ENCODE measurements at places on chromosomes 2 and 18. TPM values are rescaled to one million over a fixed set of nuclear protein-coding genes. Genes with fewer than 3 reads are reported as not detected.
A peak's percentile ranks its signal among the peaks of the same experiment; 100 is the strongest.

- peak; percentile 7 for DNase-seq
These were observed 714 bp downstream of the ASXL3 start for GRCh38 chr18:33578518-33579348.

Gene VWC2L
- not detected for total RNA-seq

Gene PROM2
- total RNA-seq, result 0.23 TPM

GRCh38 chr18:36499938-36500337, 202.4 kb downstream of the FHOD3 start:
- DNase-seq, result no peak

GRCh38 chr2:118669654-118670053, 177.8 kb downstream of the EN1 start:
- no peak for DNase-seq

Gene SCYGR4
- not detected for total RNA-seq

DNA sequence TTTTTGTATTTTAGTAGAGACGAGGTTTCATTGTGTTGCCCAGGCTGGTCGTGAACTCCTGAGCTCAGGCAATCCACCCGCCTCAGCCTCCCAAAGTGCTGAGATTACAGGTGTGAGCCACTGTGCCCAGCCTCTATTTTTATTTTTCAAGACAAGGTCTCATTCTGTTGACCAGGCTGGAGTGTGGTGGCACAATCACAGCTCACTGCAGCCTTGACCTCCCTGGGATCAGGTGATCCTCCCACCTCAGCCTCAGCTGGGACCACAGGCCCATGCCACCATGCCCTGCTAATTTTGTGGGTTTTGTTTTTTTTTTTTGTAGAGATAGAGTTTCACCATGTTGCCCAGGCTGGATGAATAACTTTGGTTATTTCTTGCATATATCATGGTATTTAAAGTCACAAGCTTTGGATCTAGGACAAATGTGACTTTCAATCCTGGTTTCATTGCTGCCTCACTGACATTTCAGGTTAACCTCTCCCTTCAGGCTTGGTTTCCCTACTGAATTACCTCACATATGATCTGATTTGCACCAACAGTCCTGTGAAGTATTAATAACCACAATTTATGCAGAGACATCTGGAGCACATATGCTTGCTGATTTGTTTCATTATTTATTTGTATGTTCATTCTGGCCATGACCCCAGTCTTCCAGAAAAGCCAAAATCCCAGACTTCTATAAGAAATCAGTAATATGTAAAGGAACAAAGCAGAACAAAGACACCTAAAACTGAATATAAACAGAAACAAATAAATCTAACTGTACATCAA, 17.5 kb upstream of the RAB31 start:
- DNase-seq, result no peak

- no peak for DNase-seq
These were observed 315.8 kb upstream of the KLHL29 start for GRCh38 chr2:23069156-23069555.

- DNase-seq, result peak; percentile 11
These were observed 71.0 kb upstream of the CYP1B1 start for GRCh38 chr2:38146907-38147307.

Gene NEU4
- 0.89 TPM for total RNA-seq

Gene ATP8B1
- total RNA-seq, result not detected

Gene MATN3
- total RNA-seq, result not detected

GRCh38 chr2:120904830-120905234, 169.2 kb downstream of the GLI2 start:
- no peak for DNase-seq

GRCh38 chr18:32803568-32803967, 30.7 kb upstream of the KLHL14 start:
- DNase-seq, result no peak

Gene MRPL53
- 87.4 TPM for total RNA-seq

Gene POTEC
- not detected for total RNA-seq

GRCh38 chr2:113028112-113028511, 22.9 kb downstream of the IL36A start:
- no peak for DNase-seq

- no peak for DNase-seq
These were observed 166.9 kb downstream of the ETAA1 start for GRCh38 chr2:67564076-67564475.

DNA sequence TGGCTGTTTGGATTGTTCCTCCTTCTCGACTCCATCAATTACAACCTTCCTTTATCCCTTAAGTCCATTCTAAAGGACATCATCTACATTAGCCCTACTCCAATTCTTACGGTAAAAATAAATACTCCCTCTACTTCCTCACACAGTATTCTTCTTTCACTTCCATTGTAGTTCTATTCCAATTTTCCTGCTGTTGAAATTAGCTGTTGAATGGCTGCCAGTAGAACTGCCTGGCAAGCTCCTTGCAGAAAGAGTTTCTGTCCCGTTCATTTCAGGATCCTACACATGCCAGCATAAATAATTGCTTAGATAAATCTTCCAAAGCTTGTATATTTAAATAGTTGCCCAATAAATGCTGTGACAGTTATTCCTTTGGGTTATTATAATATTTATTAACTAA, 459.3 kb upstream of the TRIB2 start:
- DNase-seq, result no peak

Gene GREB1L
- not detected for total RNA-seq

Gene FIGN
- total RNA-seq, result not detected

DNA sequence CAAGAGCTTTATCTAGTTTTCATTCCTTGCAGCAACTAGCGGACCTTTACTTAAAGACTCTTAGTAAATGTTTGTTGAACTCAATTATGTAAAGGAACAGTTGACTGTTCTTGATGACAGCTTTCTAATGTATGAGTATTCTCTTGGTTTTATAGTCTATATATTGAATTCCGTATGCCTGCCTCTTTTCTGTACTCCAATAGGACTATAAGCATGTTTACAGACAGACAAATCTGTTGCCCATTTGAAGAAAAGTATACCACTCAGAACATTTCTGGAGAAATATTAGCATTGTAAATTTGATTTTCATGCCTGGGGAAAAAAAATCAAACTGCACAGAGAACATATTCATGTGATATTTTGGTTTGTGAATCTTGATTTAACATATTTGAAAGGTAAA, 109.5 kb downstream of the LRRTM1 start:
- DNase-seq, result no peak

DNA sequence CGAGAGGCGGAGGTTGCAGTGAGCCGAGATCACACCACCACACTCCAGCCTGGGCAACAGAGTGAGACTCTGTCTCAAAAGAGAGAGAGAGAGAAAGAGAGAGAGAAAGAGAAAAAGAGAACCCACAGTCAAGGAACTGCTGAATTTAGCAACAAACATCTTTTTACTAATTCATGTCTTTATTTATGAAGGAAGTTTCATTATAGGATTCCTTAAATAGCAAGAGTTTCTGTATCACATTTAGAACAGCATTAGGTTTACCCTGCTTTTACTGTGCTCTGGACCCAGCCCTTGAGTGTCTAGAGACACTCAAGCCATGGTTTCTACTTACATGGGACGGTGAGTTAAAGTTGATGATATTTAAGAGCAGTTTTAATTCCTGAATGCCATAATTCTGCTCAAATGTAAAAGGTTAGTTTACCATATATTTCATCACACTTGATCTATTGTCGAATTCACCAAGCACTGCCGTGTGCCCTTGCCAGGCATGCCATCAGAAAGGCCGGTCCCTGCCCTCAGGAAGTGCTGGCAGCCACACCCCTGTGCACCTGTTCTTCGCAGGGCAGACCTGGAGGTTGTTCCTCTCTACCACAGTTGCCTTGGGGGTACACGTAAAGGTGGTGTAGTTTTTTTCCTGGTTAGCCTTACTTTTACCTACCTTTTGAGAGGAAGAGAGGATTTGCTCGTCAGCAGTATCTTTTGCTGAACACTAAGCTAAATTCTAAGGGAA, 153.3 kb downstream of the LDLRAD4 start:
- DNase-seq, result no peak

- peak; percentile 60 for DNase-seq
These were observed 53.4 kb upstream of the SCN1A start for GRCh38 chr2:166180951-166181812.

Gene USP37
- 46.8 TPM for total RNA-seq

DNA sequence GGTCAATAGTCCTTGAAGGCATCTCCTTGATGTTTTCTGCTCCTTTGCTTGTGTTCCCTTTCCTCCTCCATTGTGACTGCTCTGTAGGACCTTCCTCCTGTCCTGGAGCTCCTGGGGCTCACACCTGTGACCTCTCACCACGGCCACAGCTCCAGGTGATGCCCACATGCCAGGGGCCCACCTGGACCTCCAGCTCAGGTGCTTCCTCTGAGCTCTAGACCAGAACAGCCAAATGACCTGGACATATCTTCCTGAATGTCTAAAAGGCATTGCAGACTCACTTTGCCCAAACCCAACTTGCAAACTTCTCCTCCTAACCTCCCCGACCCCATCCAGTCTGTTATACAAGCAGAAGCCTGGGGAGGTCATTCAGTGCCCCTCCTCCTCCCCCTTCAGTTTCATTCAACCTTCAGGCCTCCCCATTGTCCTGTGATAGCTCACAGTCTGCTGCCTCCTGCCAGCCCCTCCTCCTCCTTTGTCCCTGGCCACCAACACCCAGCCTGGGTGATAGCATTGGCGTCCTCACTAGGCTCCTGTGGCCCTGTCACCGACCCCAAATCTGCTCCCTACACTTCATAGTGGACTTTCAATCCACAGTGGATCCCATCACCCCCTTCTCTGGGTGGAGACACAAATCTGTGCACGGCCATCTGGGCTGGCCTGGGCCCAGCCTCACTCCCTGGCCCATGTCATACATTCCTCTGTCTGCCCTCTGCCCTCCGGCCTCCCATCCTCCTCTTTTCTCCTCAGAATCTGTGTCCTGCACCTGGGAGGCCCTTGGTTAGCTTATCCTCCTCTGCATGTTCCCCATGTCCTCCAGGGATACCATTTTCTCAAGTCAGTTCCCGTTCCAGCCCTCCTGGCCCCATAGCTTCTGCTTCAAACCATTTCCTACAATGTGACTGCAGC, 310.4 kb upstream of the HDAC4 start:
- DNase-seq, result no peak

DNA sequence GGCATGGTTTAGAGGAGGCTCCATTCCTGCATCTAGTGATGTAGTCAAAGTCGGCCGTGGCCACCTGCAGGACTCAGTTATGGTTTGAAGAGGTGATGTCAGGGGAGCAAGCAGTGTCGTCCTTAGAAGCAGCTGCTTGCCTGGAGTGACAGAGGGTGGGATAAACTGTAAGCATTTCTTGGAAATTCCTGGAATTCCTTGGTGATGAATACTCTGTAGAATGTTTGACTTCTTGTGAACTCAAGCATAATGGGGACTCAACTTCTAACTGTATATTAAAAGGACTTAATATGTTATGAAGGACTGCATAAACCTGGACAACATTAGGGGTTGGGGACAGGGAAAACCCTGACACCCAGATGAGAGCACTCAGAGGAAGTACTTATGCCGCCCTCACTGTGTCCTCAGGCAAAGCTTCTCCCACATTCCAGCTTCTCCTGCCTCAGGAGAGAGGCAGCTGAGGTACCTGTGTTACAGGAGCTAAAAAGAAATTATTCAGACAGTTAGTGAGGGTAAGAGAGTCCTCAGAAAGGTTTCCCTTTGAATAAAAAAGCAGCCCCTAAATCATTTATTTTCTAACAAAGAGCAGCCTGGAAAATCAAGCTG, 459.9 kb upstream of the CELF4 start:
- no peak for DNase-seq

DNA sequence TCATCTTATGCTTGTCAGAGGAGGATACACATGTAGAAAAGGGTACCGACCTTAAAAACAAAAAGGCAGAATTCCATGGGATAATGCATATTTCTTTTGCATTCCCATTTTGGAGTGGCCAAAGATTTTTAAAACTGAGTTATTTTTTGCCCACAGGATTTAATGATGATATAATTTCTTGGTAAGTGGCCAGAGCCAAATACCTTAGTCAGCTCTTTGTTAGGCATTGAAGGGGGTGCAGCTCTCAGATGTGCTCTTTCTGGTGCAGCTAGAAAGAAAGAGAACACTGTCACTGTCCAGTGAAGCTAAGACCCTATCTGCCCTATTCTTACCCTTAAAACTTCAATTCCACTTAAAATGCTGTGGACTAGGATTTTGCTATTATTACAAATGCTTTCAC, 10.8 kb downstream of the COQ10B start:
- no peak for DNase-seq

GRCh38 chr2:65557616-65558573, 125.5 kb upstream of the SPRED2 start:
- DNase-seq, result no peak

- no peak for DNase-seq
These were observed 183.7 kb upstream of the LHCGR start for GRCh38 chr2:48939232-48939631.

- DNase-seq, result no peak
These were observed 94.2 kb downstream of the TMEM18 start for GRCh38 chr2:582792-583528.

DNA sequence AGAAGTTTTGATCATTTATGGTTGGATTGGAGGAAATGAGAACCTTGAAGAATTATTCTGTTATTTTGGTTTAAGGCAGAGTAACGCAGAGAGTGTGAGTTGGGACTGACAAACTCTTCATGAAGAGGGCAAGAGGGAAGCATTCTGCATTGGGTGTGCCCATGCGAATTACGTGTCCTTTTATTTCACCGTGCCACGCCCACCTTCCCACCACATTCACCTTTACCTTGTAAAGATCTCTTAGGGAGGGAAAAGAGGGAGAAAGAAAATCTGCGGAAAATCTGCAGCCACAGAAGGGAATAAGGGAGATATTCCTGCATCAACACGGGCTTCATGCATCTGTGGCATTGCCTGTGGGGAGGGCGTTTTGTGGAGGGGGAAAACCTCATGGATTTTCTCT, 31.8 kb downstream of the SLC9A4 start:
- DNase-seq, result no peak

GRCh38 chr2:17620841-17621240, 80.3 kb downstream of the VSNL1 start:
- no peak for DNase-seq

Measured in activated CD4-positive, alpha-beta T cell treated with anti-CD3 and anti-CD28 coated beads for 36 hours (primary cell).